ENCODE measurements at places on chromosomes 1 and 21.

DNA sequence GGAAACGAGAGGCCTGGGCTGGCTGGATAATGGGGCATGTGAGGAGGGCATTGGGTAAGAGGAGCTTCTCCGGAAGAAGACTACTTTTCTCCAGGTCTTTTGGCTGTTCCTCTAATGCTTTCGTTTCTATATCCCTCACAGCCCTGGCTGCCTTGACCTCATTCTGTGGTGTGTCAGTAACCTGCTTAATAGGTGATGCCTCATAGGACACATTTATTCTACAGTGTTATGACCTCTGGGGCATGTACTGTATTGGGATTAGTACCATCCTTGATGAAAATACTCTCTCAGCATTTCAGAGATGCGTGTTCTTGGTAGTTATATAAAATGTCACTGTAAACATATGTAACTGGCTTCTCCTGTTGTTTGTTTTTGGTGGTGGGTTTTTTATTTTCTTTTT is 40.1 kb downstream of the PGM1 start:
- no peak for DNase-seq

DNA sequence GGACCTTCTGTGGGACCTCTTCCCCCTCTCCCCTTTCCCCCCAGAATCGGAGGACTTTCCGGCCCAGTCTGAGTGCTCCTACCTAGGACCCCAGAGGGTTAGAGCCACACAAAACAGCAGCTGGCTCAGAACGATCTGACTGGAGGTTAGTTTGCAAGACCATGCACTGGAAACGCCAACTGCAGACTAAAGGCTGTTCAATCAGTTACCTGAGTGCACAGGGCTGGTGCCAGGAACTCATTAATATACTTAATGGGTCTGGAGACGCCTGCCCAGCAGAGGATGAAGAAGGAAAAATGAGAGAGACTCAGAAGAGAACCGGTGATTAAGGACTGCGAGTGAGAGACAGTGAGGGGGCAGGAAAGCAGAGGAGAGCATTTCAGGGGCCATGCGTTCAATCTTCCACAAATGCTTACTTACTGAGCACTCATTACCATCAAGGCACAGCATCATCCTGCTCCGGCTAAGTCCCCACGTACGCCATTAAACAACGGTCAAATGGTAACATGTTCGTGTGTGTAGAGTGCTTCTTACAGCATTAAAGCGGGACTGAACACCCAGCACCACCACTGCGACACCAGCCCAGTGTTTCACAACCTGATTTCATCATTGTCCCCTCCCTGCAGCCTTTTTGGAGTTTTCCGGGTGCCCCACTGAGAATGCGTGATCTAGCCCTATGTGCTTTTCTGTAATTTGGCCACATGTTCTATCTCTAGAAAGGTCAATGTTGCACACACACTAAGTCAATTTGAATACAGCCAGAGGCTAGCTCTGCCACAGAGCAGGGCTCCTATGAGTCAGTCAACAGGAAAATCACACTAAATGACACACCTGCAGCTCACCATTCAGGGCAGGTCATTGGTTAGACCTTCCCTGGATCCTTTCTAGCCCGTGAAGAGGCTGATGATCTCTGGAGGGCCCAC is 7.6 kb downstream of the ENO1 start:
- no peak for DNase-seq

DNA sequence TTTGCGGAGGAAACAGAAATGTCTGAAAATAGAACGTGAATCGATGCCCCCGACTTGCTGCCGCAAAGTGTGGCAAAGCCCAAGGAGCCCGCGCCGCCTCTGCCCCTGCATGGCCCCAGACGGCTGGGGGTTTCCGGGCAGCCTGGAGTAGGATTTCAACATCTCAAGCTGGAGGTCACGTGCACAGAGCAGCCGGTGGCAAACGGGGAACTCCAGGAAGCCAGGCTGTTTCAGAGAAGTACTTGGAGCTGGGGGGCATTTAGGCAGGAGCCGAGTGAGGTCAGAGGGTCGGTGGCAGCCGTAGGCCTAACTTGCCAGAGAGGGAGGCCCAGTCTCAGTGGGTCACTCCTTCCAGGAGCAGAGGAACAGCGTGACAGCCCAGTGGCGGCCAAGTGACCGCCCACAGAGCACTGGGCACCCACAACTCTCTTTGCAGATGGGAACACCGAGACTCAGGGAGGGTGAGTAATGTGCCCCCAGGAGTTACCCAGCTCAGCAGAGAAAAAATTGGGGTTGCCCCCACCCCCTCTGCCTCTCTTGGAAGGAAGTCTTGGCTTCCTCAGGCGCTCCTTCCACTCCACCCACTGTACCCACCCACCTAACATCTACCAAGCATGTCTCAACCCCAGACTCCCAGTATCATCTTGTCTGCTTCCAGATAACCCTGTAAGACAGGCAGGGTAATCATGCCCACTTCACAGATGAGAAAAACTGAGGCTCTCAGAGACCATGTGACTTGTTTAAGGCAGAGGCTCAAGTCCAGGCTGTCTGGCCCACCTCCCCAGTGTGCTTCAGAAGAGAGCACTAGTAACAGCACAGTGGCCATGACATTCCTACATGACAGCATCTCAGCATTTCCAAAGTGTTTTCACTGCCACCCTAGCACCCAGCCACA is 179.4 kb downstream of the HIVEP3 start:
- no peak for DNase-seq

GRCh38 chr1:208203848-208204609 is 40.2 kb downstream of the PLXNA2 start:
- peak; percentile 57 for DNase-seq

DNA sequence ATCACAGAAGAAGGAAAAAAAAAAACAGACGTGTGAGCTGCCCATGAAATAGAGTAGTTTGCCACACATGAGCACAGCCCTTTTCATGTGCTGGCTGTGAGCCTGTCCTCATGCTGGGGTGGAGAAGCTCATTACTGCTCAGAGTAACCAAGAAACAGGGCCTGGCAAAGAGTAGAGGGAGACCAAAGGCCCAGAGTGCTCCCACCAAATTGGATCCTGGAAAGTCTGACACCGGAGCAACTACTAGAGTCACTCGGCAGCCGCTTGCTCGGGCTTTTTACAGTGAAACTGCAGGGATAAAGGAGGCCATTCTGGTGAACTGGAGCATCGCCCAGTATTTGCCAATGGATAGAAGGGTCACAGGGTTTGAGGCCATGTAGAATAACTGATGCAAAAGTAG is 64.4 kb upstream of the BARHL2 start:
- DNase-seq, result no peak

- DNase-seq, result no peak
Observed at GRCh38 chr1:30143517-30143916, 579.9 kb downstream of the MATN1 start.

DNA sequence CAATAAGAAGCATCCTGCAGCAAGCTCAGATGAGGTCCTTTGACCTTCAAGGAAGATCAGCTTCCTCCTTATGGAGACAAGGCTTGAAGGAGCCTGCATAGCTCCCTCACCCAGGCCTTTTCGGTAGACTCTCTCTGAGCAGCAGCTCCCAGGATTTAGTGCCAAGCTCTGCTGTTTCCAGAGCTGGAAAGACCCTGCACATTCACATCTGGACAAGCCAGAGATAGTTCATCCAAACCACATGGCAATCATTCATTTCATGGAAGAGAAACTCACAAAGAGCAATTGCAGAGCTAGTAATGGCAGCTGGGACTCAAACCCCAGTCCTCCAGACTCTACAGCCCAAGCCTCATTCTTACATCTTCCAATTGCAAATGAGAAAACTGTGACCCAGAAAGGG is 76.4 kb upstream of the EDN2 start:
- DNase-seq, result no peak

GRCh38 chr1:173405834-173406233 is 71.3 kb upstream of the PRDX6 start:
- no peak for DNase-seq

DNA sequence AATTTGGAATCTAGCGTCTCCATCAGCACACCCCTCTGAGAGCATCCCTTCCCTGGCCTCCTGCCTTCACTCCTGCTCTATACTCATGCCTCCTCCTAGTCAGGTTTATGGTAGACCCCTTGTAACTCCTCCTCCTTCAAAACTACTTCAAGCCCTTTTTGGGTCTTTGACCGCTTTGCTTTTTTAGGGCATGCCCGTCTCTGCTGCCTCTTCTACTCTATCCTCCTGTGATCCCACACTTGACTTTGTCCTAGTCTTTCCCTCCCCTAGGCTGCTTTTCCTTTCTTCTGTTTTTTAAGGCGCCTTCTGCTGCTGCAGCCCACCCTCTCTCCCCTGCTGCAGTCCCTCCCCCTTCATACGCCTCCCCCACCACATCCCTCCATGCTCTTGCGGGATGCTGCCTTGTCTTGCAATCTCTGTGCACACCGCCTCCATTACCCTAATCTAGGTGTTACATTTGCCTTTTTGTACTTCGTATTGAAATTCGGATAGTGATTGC is 1.5 kb downstream of the SNX27 start:
- DNase-seq, result no peak

- no peak for DNase-seq
Observed at GRCh38 chr1:19885821-19886220, 3.6 kb downstream of the OTUD3 start.

GRCh38 chr1:151347523-151348246 is 633 bp upstream of the RFX5 start:
- DNase-seq, result no peak

DNA sequence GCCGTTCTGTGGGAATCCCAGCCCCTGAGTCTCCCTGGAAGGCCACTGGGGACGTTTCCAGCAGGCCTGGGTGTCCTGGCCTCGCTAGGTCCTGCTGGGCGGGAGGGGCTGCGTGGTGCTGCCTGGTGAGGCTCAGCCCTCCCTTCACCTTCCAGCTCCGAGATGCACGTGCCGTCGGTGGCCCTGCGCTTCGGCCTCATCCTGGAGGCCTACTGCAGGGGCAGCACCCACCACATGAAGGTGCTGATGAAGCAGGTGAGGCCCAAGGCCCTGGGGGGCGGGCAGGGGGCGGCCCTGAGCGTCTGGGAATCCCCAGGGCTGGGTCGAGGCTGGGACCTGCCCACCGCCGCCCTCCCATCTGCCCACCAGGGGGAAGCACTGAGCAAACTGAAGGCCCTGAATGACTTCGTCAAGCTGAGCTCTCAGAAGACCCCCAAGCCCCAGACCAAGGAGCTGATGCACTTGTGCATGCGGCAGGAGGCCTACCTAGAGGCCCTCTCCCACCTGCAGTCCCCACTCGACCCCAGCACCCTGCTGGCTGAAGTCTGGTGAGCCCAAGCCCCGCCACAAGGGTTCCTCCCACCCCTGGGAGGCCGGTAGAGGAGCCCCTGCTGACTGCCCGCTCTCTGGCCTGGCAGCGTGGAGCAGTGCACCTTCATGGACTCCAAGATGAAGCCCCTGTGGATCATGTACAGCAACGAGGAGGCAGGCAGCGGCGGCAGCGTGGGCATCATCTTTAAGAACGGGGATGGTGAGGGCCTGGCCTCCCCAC is 70.3 kb downstream of the PIK3CD start:
- DNase-seq, result no peak

DNA sequence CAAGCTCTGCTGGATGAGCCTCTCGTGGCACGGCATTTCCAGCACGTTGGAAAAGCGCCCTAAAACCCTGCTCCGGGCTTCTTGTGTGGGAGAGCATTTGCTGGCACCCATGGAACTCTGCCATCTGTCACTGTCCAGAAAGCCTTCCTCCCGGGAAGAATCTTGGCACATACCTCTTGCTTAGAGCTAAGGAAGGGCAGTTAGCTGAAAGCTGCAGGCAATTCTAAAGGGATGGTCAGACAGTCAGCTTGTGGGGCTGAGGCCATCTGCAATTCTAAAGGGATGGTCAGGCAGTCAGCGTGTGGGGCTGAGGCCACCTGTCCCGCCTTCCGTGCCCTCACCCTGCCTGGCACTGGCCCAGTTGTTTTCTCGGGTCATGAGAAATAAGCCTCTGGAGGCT is 139.0 kb upstream of the TMEM51 start:
- DNase-seq, result no peak

GRCh38 chr1:63887809-63888208 is 114.0 kb downstream of the ROR1 start:
- DNase-seq, result no peak

DNA sequence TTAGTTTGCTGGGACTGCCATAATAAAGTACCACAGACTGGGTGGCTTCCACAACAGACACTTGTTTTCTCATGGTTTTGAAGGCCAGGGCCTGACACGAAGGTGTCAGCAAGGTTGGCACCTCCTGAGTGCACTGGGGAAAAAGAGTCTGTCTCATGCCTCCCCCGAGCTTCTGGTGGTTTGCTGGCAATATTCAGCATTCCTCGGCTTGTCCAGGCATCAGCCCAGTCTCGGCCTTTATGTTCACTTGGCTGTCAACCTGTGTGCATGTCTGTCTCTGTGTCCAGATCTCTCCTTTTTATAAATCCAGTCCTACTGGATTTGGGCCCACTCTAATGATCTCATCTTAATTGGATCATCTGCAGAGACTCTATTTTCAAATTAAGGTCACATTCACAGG is 72.6 kb downstream of the DOP1B start:
- DNase-seq, result no peak

- no peak for DNase-seq
Observed at GRCh38 chr1:176811511-176812288, 348.7 kb downstream of the PAPPA2 start.

- DNase-seq, result no peak
Observed at GRCh38 chr1:37449936-37450335, 24.4 kb upstream of the ZC3H12A start.

GRCh38 chr1:55585402-55585792 is 370.2 kb upstream of the USP24 start:
- no peak for DNase-seq

- no peak for DNase-seq
Observed at GRCh38 chr1:41842993-41843755, 75.5 kb downstream of the HIVEP3 start.

GRCh38 chr1:51189421-51190073 is 46.5 kb upstream of the RNF11 start:
- peak; percentile 9 for DNase-seq

- no peak for DNase-seq
Observed at GRCh38 chr1:117336088-117336817, 31.0 kb upstream of the MAN1A2 start.

GRCh38 chr1:79976287-79976686 is 969.8 kb upstream of the ADGRL4 start:
- no peak for DNase-seq

DNA sequence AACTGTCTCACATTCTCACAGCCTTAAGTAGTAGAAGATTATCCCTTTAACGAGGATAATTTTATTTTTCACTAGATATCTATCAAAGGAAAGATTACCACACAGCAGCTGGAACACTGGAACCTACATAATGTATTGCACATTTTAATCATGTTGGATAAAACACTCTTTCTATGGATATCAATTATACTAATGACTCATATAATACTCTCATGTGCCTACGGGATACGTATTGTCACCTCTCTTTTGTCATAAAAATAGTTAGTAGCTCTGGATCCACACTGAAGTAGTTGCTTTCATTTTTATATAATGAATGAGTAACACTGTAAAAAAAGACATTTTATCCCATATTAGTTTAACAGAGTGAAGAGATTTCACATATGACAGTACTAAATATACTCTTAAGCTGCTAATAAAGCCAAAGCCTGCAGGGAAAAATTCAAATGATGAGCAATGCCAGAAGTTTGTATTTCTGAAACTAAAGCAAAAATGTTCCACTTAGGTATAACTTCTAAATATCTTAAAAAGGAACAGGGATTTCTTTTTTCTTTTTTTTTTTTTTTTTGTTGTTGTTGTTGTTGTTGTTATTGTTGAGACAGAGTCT is 408.7 kb upstream of the PKN2 start:
- no peak for DNase-seq

Data from NCI-H1092 (cell line).